Germinal center (tissue), 1 donor: ENCODE measurements at places on chromosomes 5 and 9.

DNA sequence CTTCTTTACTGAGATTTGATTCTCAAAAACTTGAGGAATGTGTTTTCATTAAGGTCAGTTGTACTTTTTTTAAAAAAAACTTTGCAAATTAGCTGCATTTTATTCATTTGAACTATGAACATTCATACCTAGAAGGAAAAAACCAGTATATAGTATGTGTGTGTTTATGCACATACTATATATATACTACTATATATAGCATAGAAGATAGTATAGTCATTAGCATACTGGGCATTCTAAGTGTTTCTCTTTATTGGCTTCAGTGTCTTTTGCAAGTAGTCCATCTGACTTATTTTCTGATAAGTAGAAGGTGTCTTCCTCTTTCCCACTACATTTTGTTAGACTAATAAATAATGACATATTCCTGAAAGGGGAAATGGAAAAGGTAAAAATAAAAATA is 33.0 kb downstream of the ELOVL7 start:
- DNase-seq: no peak

DNA sequence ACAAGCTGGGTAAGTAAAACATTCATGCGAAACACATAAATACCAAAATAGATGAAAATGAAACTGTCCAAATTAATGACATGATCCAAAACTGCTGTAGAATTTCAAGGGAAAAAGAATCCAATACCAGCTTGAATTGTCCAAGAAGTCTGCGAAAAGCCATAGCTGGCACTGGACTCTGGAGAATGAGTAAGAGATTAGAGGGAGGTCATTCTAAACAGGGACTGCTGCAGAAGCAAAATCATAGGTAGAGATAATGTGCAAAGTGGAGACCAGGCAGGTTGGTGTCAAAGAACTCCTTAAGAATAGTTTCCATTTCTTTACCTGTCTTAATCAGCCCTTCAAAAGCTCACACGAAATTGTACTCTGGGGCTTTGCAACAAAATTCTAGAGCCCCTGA is 162.5 kb downstream of the NFIB start:
- no peak for DNase-seq

GRCh38 chr9:114499528-114499927 is 5.7 kb downstream of the WHRN start:
- no peak for DNase-seq

DNA sequence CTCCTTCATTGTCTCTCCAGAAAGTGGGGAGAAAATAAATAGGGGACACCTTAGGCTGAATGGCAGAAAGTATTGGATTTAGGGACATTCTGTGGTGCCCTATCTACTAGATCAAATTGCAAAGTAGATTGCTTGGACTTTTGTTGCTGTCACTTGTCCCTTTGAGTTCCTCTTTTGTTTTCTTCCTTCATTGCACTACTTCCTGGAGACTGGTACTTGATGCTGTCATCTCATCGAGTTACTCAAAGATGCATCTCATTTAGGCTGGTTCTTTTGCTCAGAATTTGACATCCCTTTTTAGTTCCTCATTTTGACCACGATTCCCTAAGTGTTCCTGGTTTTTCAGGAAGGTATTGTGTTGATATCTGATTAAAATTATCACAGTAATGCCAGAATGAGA is 137.6 kb downstream of the ADGRV1 start:
- DNase-seq: no peak

GRCh38 chr5:125630237-125630636 is 793.0 kb upstream of the GRAMD2B start:
- DNase-seq: no peak

GRCh38 chr5:92635001-92635461 is 946.0 kb downstream of the NR2F1-AS1 start:
- DNase-seq: no peak
